ENCODE measurements at places on chromosomes 7 and 10.

- no peak for DNase-seq
Measured at GRCh38 chr10:12721334-12721733, 280.2 kb downstream of the CCDC3 start.

DNA sequence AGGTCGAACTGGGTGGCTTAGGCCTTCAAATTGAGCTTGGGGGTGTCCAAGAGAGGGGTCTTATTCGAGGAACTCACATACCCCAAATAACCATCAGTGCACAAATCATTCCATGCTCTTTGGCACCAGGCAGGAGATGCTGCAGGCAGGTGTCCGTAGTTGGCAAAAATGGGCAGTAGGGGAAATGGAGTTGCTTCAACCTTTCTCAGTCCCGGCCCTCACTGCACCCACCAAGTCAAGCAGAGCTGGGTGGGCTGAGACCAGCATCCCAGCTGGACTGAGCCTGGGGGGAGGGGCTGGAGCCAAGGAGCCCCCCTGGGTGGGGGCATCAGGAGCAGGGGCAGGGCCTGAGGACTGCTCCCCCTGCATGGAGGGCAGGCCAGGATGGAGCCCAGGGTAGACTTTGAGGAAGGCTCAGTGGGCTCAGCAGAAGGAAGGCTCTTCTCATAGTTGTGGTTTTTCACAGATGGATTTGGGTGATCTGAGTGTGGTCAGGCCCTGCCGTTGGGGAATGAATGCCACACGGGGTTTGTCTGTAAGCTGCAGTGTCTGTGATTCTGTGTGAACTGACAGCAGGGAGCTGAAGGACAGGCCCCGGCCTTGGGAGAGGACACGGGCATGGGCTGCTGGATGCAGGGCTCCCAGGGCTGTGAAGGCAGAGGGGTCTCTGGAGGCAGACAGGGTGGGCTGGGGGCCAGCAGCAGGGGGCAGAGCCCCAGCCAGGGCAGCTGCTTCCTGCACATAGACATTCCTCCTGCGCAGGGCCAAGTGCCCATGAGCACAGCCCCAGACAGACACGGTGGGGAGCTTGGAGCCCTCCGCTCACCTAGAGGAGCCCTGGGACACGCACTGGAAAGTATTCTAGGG, 144.5 kb downstream of the ADCY1 start:
- DNase-seq: peak; percentile 10

DNA sequence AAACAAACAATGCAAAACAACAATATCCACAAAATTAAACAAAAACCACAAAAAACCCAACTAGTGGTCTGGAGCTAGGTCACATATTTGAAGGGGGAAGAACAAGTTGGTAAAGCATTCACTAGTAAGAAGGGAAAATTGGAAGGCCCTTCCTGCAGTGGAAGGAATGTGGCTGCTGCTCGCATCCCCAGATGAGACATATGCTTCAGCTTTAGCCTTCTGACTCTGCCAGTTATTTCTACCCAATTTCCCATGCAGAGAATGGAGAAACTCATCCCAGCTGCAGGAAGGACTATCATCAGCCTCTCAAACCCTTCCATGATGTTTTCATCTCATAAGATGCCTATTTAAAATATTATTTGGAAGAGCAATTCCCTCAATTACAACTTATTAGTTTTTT, 176.6 kb downstream of the BMPER start:
- no peak for DNase-seq

DNA sequence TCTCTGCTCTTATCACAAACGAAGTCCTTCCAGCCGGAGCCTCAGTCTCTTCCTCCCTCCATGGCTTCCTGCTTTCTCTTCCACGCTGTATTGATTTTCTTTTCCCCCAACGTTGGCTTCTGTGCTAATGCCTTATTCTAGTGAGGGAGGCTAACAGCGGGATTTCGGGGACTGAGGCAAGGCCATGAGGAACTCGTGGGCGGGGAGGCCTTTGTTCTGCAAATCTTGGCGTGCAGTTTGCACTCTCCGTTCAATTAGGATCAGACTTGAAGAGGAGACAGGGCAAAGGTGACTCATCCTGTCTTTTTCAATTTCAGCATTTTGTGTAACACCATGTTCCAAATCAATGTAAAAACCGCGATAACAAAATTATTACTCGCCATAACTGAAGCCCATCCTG, 25.3 kb downstream of the EN2 start:
- no peak for DNase-seq

- DNase-seq: no peak
Measured at GRCh38 chr10:69100136-69100872, 12.4 kb downstream of the SRGN start.

- no peak for DNase-seq
Measured at GRCh38 chr10:12341526-12341925, 7.8 kb upstream of the CAMK1D start.

DNA sequence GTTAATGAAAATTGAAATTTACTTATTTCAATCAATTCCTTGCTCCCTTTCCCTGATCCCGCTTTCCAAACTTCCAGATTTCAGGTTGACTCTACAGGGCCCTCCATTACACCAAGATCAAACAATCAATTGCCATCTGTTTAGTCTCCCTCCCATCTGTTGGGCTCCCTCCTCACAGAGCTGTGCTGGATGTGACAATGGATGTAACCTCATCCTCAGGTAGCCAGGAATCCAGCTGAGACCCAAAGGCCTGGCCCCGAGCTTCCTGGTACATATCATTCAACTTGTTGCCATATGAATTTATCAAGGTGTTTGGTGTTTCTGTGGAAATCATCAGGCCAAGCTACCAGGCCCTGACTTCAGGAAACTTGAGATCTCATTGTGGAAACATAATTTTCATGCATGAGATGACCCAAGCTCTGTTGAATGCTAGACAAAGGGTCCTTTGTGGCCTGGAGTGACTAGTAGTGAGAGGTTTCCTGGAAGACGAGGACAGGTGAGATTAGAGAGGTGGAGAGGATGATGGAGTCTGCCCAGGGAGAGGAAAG, 148.6 kb upstream of the PDE1C start:
- DNase-seq: no peak

GRCh38 chr10:36042135-36042534, 400.0 kb upstream of the FZD8 start:
- DNase-seq: no peak

DNA sequence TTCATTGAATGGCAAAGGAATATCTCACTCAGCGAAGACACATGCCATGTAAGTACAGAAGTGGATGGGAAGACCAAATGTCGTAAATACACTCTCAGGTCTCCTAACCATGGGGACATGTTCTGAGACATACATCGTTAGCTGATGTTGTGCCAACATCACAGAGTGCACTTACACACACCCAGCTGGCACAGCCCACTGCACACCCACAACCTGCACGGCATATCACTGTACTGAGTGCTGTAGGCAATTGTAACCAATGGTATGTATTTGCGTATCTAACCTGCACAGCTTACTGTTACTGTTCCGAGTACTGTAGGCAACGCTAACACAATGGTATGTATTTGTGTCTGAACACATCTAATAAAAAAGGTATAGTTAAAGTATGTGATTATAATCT, 550.4 kb downstream of the PTPRN2 start:
- no peak for DNase-seq

DNA sequence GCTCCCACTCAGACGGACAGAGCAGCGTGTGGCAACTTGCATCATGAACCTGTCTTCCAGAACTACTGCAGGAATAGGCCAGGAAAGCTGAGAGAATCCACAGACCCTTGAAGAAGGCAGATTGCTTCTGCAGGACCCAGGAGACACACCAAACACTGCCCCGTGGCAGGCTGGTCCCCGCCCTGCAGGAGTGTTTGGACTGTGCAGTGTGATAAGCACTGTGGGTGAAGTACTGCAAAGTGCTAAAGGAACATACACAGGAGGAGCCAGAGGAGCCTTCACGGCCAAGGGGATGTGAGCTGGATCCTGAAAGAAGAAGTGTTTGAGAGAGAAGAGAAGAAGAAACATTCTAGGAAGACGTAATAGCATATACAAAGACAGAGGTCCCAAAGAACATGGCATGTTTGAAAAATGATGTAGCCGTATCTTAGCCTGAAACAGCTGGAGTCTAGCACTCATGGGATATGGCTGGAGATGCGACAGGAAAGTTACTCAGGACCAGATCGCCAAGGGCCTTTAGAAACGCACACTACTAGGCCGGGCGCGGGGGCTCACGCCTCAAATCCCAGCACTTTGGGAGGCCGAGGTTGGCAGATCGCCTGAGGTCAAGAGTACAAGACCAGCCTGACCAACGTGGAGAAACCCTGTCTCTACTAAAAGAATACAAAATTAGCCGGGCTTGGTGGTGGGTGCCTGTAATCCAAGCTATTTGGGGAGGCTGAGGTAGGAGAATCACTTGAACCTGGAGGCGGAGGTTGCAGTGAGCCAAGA, 96.9 kb upstream of the RHEB start:
- DNase-seq: no peak

- DNase-seq: no peak
Measured at GRCh38 chr7:151384776-151385625, 24.8 kb downstream of the WDR86 start.

DNA sequence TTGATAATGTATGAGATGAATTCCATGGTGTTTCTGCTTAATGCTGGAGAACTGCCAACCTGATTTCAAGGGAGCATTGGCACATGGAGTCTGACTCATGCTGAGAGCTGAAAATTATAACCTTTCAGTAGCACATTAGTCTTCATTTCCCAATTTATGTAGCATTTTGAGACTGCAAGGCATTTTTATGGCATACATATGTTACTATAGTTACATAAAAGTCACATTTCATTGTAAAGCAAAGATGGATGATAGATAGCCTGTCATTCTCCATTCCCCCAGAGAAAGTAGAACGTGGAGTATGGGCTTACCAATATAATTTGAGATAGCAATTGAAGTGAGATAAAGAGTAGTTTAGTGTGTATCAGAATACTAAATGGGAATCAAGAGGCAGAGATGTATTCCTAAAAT, 103.1 kb downstream of the SLC16A9 start:
- DNase-seq: peak; percentile 3

- peak; percentile 86 for DNase-seq
Measured at GRCh38 chr10:17003151-17003550, 126.5 kb downstream of the CUBN start.

DNA sequence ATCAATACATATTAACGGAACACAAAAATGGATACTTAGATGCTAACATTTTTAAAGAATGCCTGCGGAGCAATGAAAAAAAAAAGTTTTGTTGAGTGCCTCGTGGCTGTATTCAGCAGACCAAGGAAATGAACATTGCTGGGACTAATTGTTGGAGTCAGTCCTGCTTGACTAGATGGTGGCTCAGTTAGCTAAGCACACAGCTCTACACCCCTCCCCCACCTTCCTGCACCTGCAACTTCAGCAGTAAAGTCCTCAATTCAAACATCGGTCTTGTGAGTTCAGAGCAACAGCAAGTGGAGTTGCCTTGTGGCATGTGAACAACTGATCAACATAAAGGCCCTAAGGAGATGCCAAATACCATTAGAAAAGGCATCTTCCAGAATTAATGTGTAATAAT, 326.0 kb upstream of the NPSR1 start:
- no peak for DNase-seq

- DNase-seq: no peak
Measured at GRCh38 chr7:92622030-92622429, 31.8 kb upstream of the FAM133B start.

All from IMR-90 (cell line).